ENCODE measurements at places on chromosomes 5 and 9. TPM values are rescaled to one million over a fixed set of nuclear protein-coding genes. Genes with fewer than 3 reads are reported as not detected.

CNTFR gene
- total RNA-seq, result 15.0 TPM

MRPL22 gene
- total RNA-seq, result 19.9 TPM

IL9 gene
- total RNA-seq, result not detected

PCA3 gene
- 0.49 TPM for total RNA-seq

TMC1 gene
- total RNA-seq, result 0.25 TPM

WDR31 gene
- total RNA-seq, result 2.7 TPM

GPR150 gene
- 0.25 TPM for total RNA-seq
